Foreskin keratinocyte (primary cell): ENCODE measurements at places on chromosomes 3 and 15. TPM values are rescaled to one million over a fixed set of nuclear protein-coding genes. Genes with fewer than 3 reads are reported as not detected.

DNA sequence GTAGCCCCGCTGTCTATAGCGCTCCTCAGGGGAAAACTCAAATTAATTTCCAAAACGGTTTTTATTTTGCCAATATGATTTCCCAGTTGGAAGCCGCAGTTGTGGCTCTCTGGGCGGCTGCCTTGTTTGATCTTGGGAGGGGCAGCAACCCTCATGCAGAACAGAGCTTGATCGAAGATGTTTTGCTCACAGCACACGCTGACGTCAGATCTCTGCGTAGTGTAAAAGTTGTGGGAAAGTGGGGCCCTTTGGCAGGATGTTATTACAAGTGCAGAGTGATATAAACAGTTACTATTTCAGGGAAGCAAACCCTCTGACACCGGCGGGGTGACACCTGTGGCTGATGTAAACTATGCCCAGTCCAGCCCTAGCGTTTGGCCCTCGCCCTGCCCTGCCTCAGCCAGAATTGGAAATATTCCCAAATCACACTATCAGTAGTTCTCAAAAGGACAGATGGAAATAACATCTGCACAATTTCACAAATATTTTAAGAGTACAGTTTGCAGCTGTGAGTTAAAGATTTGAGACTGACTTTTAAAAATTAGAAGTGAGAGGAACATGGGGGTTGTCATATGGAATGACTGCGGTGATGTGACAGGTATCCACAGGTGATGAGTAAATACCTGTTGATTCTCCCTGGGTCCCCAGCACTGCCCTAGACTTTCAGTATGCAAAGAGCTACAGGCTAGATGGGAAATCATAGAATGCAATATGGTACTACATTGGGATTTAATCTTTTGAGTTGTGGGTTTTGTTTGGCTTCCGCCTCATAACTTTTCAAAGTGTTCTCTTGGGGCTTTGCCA, 1.7 kb downstream of the SYNM start:
- no peak for DNase-seq

GRCh38 chr15:27214961-27215360, 244.0 kb downstream of the GABRG3 start:
- DNase-seq: no peak

The CIP2A gene
- 5.6 and 10.0 TPM in 2 replicates for polyA plus RNA-seq

GRCh38 chr3:61449327-61450040, 111.9 kb upstream of the PTPRG start:
- DNase-seq: no peak
